A549 treated with dexamethasone at 1 μM for 4 hours (cell line): ENCODE measurements at places on chromosomes 5 and 9. TPM values are rescaled to one million over a fixed set of nuclear protein-coding genes. Genes with fewer than 3 reads are reported as not detected.

FOXD4L5 gene
- 0.04 to 0.05 TPM (median 0.05 TPM) in 3 of 5 replicates, not detected in the others for total RNA-seq

PCDHB16 gene
- 0.05 to 0.15 TPM (median 0.09 TPM) in 5 replicates for total RNA-seq

MYOZ3 gene
- total RNA-seq: 0.02 to 0.18 TPM (median 0.09 TPM) in 4 of 5 replicates, not detected in the other

GADD45G gene
- total RNA-seq: 0.36 to 0.52 TPM (median 0.45 TPM) in 5 replicates

C9orf153 gene
- total RNA-seq: 0.07 to 0.25 TPM (median 0.12 TPM) in 5 replicates

IL9 gene
- not detected in 5 replicates for total RNA-seq

N4BP3 gene
- total RNA-seq: 0.74 to 0.95 TPM (median 0.87 TPM) in 5 replicates

SLCO4C1 gene
- total RNA-seq: 0.02 TPM in 1 of 5 replicates, not detected in the others

PTPA gene
- 111 to 124 TPM (median 118 TPM) in 5 replicates for total RNA-seq

CNTFR gene
- total RNA-seq: 0.07 to 0.16 TPM (median 0.14 TPM) in 5 replicates

CNTNAP3B gene
- 10.3 to 17.3 TPM (median 15.3 TPM) in 5 replicates for total RNA-seq

SPINK7 gene
- not detected in 5 replicates for total RNA-seq

ZNF618 gene
- 7.2 to 12.5 TPM (median 12.1 TPM) in 5 replicates for total RNA-seq

GZMA gene
- not detected in 5 replicates for total RNA-seq

MCC gene
- 0.12 to 0.38 TPM (median 0.26 TPM) in 5 replicates for total RNA-seq

GABRB2 gene
- total RNA-seq: 0.01 TPM in 1 of 5 replicates, not detected in the others

WDR38 gene
- 0.07 to 0.28 TPM (median 0.16 TPM) in 4 of 5 replicates, not detected in the other for total RNA-seq

SLC36A3 gene
- total RNA-seq: not detected in 5 replicates

ANGPTL2 gene
- total RNA-seq: 0.04 TPM in 1 of 5 replicates, not detected in the others

TERT gene
- 1.5 to 2.9 TPM (median 2.5 TPM) in 5 replicates for total RNA-seq

VAV2 gene
- 32.4 to 42.9 TPM (median 40.0 TPM) in 5 replicates for total RNA-seq

PGGT1B gene
- total RNA-seq: 19.6 to 28.7 TPM (median 24.1 TPM) in 5 replicates

C5orf52 gene
- not detected in 5 replicates for total RNA-seq

KIAA0825 gene
- 0.41 to 0.71 TPM (median 0.52 TPM) in 5 replicates for total RNA-seq

SLC46A2 gene
- not detected in 5 replicates for total RNA-seq

LHX6 gene
- 2.9 to 3.7 TPM (median 3.2 TPM) in 5 replicates for total RNA-seq

MEIKIN gene
- total RNA-seq: not detected in 5 replicates

FGF18 gene
- 2.5 to 4.8 TPM (median 4.2 TPM) in 5 replicates for total RNA-seq

PCDH1 gene
- total RNA-seq: 2.1 to 4.1 TPM (median 3.4 TPM) in 5 replicates

SPATA31E1 gene
- total RNA-seq: 0.02 TPM in 1 of 5 replicates, not detected in the others

CLIC3 gene
- total RNA-seq: 3.3 to 6.7 TPM (median 5.0 TPM) in 5 replicates

OTULINL gene
- 20.3 to 28.8 TPM (median 27.0 TPM) in 5 replicates for total RNA-seq

TEK gene
- total RNA-seq: 0.13 to 0.25 TPM (median 0.18 TPM) in 5 replicates

GCNT4 gene
- 0.26 to 0.33 TPM (median 0.31 TPM) in 5 replicates for total RNA-seq

LECT2 gene
- not detected in 5 replicates for total RNA-seq

NUDT2 gene
- total RNA-seq: 19.0 to 23.9 TPM (median 20.5 TPM) in 5 replicates

HTR4 gene
- total RNA-seq: not detected in 5 replicates

IRX2 gene
- 1.4 to 2.4 TPM (median 2.1 TPM) in 5 replicates for total RNA-seq

LIX1 gene
- not detected in 5 replicates for total RNA-seq

IFNA13 gene
- not detected in 5 replicates for total RNA-seq

TMEM8B gene
- total RNA-seq: 2.1 to 4.5 TPM (median 3.6 TPM) in 5 replicates
